Spleen (tissue), 13 donors: ENCODE measurements at places on chromosomes 4 and X.

DNA sequence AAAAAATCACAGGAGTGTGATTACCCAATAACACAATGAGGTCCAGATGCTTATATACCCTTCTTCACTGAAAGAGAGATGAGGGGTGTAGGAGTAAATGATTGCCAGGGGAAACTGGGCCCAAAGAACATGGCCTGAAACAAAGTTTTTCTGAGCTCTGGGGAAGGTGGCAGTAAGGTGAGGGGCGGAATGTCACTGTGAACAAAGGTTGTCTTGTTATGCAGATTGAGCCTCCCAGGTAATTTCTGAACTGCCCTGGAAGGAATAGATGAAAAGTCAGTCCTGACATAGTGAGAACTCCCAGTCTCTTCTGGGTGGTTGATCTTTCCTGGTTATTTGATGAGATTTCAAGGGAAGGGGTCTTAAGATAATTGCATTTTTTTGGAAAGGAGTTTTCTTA, 2.5 kb upstream of the TMEM47 start:
- DNase-seq = no peak

- DNase-seq = no peak
Measured at GRCh38 chrX:50627696-50628095, 157.1 kb upstream of the DGKK start.

- no peak for DNase-seq
Measured at GRCh38 chrX:133726642-133727041, 258.8 kb downstream of the GPC3 start.

- no peak for DNase-seq
Measured at GRCh38 chr4:1563768-1564485, 120.2 kb downstream of the FAM53A start.

DNA sequence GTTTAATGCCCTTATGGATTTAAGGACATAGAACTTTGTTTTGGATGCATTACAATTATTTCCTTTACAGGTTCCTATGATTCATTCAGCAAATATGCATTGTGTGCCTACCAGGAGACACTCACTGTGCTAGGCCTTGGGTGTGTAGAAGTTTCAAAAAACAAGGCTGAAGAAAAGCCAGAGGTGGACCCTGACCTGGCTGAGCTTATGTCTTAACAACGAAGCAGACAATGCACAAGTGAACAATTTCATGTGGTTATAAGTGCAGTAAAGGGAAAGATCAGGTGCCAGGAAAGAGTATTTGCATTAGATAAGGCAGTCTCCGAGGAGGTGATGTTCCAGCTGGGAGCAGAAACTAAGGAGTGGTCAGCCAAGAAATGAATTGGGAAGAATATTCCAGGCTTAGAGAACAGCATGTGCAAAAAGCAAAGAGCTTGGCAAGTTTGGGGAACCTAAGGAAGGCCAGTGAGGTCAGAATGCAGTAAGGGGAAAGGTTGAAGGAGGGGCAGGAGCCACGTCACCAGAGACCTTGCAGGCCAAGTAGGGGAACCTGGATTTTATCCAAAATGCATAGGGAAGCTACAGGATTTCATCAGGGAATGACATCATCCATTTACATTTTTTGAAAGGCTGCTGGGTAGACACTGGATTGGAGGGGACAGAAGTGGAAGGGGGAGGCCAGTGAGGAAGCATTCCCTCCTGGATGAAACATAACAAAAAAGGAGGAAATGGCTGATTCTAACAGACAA, 193.6 kb downstream of the SOWAHB start:
- DNase-seq = no peak

- DNase-seq = no peak
Measured at GRCh38 chr4:82360298-82361177, 13.3 kb downstream of the HNRNPD start.

DNA sequence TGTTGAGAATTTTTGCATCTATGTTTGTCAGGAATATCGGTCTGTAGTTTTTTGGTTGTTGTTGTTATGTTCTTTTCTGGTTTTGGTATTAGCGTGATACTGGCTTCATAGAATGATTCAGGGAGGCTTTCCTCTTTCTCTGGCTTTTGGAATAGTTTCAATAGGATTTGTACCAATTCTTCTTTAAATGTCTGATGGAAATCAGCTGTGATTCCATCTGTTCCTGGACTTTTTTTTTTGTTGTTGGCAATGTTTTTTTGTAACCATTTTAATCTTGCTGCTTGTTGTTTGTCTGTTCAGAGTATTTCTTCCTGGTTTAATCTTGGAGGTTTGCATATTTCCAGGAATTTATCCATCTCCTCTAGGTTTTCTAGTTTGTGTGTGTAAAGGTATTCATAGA, 81.5 kb upstream of the GK2 start:
- DNase-seq = no peak

- no peak for DNase-seq
Measured at GRCh38 chr4:7196288-7196651, 3.9 kb downstream of the SORCS2 start.

DNA sequence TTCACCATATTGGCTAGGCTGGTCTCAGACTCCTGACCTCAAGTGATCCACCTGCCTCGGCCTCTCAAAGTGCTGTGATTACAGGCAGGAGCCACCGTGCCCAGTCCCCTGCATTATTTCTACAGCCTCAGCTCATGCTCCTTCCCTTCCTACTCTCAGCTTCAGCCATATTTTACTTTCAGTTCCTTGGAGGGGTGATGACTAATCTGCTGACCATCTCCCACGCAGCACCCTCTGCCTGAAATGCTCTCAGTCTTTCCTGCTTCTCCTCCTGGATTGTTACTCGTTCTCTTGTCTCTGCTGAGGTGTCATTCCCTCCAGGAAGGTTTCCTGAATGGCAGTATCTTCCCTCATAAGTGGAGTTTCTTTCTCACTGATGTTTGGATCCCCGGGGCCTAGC, 63.3 kb downstream of the MOSPD2 start:
- DNase-seq = no peak

- DNase-seq = no peak
Measured at GRCh38 chr4:61152433-61152832, 47.7 kb upstream of the ADGRL3 start.

GRCh38 chr4:145420595-145421214, 60.9 kb upstream of the SMAD1 start:
- no peak for DNase-seq

- DNase-seq = no peak
Measured at GRCh38 chr4:108311313-108311712, 142.6 kb upstream of the LEF1 start.

- peak; percentile 88 for DNase-seq
Measured at GRCh38 chrX:9465380-9466123, 694 bp downstream of the TBL1X start.

DNA sequence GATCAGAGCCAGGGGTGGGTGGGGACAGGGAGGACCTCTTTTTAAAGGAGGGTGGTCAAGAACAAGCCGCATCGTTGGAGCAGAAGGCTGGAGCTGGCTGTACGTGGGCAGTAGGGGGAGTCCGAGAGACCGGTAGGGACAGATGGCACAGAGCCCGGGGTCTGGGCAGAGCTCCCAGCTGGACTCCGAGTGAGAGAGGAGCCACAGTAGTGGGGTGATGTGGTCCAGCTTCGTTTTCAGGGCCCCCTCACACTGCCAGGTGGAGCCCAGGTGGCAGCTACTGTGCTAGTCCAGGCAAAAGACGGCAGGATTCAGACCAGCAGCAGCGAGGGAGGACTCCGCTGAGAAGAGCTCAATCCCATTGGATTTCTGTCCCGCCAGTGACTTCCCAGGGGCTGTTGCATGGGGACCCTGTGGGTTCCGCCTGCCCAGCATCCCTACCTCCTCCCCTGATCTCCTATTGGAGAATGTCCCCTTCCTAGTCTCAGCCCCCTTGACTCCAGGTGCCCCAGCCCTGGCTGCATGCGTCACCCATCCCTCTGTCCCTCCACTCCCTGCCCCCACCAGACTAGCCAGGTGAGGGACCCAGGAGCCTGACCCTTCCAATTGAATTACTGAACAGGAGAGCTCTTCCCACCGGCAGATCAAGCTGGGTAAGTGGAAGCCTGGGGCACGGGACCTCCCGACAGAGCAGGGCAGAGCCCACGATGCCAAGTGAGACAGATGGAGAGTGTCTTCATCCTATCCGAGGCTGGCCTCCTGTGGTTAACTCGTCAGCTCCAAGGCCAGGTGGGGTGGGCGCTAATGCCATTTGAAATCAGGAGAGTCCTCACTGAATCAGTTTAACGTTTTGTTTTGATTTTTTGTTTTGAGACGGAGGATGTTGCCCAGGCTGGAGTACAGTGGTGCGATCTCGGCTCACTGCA, 2.9 kb downstream of the ARHGAP4 start:
- DNase-seq = peak; percentile 86

GRCh38 chr4:8534129-8534528, 46.1 kb upstream of the GPR78 start:
- no peak for DNase-seq

DNA sequence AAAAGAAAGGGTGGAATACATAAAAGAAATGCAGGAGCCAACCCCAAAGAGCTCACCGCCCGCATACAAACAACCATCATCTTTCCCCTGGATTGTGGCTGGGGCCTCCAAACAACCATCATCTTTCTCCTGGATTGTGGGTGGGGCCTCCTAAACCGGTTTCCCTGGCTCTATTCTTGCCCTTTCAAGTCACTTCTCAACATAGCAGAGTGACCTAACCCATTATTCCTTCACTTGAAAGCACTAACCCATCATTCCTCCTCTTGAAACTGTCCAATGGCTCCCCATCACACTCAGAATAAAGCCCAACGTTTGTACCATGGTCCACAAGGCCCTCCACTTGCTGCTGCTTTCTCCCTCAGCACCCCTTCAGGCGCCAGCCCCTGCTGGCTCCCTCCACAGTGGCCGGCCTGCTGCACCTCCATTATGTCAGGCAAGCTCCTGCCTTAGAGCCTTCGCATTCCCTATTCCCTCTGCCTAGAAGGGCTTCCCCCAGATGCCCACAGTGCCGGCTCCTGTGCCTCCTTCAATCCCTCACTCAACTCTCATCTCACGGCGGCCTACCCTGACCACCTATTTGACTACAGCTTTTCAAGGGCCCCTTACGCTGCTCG, 24.1 kb downstream of the SMIM43 start:
- no peak for DNase-seq

DNA sequence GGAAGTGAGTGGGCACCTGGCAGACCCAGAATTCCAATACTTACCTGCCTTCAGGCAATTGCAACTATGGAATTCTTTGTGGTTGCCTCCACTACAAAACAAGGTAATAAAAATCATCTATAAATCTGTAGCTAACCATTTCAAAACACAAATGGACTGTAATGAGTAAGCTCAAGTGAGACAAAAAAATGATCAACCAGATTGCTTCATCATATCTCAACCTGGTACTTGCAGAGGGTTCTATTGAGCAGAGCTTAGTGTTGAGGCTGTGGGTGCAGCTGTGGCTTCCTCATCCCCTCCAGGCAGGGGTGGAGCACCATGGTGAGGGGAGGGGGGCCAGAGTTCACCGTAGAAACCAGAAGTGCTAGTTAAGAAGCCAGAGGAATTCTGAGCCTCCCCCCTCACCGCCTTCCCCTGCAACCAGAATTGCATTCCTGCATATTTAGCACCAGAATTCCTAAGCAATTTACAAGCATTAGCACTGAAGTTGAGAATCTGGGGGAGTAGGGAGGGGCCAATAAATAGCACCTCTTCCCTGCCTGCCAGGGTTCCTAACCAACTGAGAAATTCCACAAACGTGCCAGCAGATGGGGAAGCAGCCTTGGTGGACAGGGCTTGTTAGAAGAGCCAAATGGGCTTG, 11.5 kb downstream of the CTAG1A start:
- DNase-seq = no peak

GRCh38 chr4:154004507-154005170, 215.8 kb upstream of the SFRP2 start:
- DNase-seq = peak; percentile 54

DNA sequence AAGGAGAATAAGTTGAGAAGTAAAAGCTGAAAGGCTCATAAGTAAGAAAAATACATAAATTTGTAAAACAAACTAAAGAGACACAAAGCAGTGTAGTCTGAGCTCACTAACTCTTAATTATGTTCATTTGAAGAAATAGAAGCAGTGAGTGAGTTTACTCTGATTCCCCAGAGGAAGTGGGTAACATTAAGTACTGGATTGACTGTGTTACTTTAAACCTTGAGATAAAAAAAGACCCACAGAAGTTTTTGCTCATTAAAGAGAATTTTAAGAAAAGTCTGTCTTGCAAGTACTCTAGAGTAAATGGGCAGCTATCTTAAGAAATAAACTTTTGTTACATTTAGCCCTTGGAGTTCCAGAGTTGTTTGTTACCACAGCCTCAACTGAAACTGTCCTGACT, 2466.9 kb downstream of the PCDH7 start:
- no peak for DNase-seq

DNA sequence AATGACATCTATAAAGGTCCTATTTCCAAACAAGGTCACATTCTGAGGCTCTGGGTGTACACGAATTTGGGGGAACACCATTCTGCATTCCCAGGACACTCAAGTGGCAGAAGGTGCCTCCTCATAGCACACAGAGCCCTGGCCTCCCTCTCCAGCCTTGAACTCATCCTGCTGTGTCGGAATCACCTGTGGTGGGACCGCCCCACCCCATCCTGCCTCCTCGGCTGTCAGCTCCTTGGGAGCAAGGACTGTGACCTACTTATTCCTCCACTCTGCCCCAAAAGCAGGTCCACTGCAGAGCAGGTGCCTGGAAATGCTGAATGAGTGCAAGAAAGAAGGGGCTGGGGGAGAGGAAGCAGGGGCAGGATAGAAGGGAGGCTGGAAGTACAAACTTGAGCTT, 33.5 kb downstream of the HTRA3 start:
- peak; percentile 37 for DNase-seq

DNA sequence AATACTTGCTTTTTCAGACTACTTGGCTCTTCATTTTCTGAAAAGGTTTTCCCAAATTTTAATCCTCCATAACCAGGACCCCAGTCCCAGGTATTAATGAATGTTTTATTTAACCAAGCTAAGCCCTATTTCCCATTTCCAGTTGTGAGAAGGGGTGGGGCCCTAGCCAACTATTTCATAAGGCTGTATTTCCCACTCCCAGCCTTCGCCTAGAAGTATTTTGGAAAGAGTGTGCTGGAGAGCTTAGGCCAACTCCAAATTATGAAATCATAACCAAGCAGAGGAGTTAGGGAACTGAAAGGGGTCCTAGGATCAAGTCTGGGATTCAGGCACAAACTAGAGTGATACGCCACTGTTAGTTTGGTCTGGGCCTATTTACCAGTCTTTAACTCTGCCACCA, 148.4 kb upstream of the GPC4 start:
- DNase-seq = no peak
